Osteocyte (in vitro differentiated cells): ENCODE measurements at places on chromosomes 5 and 9. TPM values are rescaled to one million over a fixed set of nuclear protein-coding genes. Genes with fewer than 3 reads are reported as not detected.

Gene AK8
- total RNA-seq = 0.91 and 2.1 TPM in 2 replicates

Gene ADCY2
- not detected in 2 replicates for total RNA-seq

Gene RIMOC1
- 43.6 and 44.4 TPM in 2 replicates for total RNA-seq

Gene SKIC3
- 102 and 115 TPM in 2 replicates for total RNA-seq

Gene LRRC70
- 0.73 and 1.6 TPM in 2 replicates for total RNA-seq

Gene CCDC187
- total RNA-seq = not detected in 2 replicates

Gene TSC1
- total RNA-seq = 50.8 and 59.1 TPM in 2 replicates

Gene ADAMTS12
- 13.9 and 15.5 TPM in 2 replicates for total RNA-seq

Gene F12
- total RNA-seq = 1.0 and 1.5 TPM in 2 replicates

Gene CNTFR
- total RNA-seq = 0.18 TPM in 1 of 2 replicates, not detected in the other

Gene SLU7
- 34.8 and 54.1 TPM in 2 replicates for total RNA-seq

Gene SPATA31E1
- not detected in 2 replicates for total RNA-seq

Gene SUSD3
- not detected in 2 replicates for total RNA-seq

Gene ARID3C
- total RNA-seq = not detected in 2 replicates

Gene LCNL1
- 3.0 and 3.4 TPM in 2 replicates for total RNA-seq

Gene ANXA2R
- total RNA-seq = 5.2 and 5.3 TPM in 2 replicates

Gene LRRC14B
- total RNA-seq = not detected in 2 replicates

Gene RAI14
- 130 and 138 TPM in 2 replicates for total RNA-seq

Gene GM2A
- total RNA-seq = 28.2 and 30.2 TPM in 2 replicates

Gene RASEF
- total RNA-seq = not detected in 2 replicates

Gene GTF2H2C
- total RNA-seq = 32.0 and 35.6 TPM in 2 replicates

Gene TRIM32
- 33.8 and 38.9 TPM in 2 replicates for total RNA-seq

Gene IFNA13
- total RNA-seq = not detected in 2 replicates

Gene TMEM215
- not detected in 2 replicates for total RNA-seq

Gene FCN2
- total RNA-seq = not detected in 2 replicates
